ENCODE measurements at places on chromosomes 16 and 17.

- DNase-seq = no peak
Measured at GRCh38 chr17:38326996-38327792, 16.6 kb downstream of the GPR179 start.

- no peak for DNase-seq
Measured at GRCh38 chr16:14491861-14492529, 138.1 kb downstream of the PARN start.

- DNase-seq = peak; percentile 87
Measured at GRCh38 chr16:1871974-1872635, at the start of gene MEIOB. MEIOB (minus strand) TSS chr16:1872164; CDS start chr16:1868175, 3,989 bp downstream.

GRCh38 chr17:49508061-49508865 lies 13.2 kb downstream of the NGFR start:
- DNase-seq = peak; percentile 72

DNA sequence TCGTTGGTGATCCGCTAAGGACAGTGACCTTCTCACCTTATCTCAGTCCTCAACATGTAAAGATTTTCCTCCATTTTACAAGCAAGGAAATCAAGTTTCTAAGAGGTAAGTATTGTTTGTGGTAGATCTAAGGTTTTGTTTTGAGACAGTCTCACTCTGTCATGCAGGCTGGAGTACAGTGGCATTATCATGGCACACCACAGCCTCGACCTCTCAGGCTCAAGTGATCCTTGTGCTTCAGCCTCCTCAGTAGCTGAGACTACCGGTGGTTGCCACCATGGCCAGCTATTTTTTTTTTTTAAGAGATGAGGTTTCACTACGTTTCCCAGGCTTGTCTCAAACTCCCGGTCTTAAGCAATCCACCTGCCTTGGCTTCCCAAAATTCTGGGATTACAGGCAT lies 34.9 kb downstream of the PRKCA start:
- DNase-seq = no peak

DNA sequence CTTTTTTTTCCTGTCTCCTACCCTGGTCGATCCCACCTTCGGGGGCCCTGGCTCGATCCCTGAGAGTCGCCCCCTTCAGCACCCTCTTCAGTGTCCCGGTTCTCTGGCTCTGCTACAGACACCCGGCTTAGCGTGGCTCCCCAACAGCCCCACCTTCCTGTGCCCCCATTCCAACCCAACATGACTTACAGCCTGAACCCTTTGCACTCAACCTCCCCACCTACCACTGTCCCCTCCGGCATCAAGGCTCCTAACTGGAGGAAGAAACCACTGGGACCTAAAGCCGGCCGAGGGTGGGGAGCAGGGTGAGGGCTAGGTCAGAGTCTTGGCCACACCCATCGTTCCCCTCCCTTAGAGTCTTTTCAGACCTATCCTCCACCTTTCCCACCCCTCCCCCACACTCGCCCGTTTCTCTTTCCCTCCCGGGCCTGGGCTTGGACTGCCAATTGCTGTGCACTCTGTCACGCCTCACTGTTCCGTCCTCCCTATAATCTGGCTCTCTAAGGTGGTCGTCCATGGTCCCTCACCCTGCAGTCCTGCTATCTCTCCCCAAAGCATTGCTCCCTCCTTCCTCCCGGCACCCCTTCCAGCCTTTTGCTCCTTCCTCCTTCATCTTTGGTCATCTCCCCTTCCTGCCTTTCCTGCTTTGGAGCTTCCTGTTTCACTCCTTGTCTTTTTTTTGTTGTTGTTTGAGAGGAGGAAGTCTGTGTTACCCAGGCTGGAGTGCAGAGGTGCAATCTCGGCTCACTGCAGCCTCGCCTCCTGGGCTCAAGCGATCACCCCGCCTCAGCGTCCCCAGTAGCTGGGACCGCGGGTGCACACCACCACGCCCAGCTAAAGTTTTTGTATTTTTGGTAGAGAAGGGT lies 890 bp upstream of the CLDN7 start:
- DNase-seq = peak; percentile 55

DNA sequence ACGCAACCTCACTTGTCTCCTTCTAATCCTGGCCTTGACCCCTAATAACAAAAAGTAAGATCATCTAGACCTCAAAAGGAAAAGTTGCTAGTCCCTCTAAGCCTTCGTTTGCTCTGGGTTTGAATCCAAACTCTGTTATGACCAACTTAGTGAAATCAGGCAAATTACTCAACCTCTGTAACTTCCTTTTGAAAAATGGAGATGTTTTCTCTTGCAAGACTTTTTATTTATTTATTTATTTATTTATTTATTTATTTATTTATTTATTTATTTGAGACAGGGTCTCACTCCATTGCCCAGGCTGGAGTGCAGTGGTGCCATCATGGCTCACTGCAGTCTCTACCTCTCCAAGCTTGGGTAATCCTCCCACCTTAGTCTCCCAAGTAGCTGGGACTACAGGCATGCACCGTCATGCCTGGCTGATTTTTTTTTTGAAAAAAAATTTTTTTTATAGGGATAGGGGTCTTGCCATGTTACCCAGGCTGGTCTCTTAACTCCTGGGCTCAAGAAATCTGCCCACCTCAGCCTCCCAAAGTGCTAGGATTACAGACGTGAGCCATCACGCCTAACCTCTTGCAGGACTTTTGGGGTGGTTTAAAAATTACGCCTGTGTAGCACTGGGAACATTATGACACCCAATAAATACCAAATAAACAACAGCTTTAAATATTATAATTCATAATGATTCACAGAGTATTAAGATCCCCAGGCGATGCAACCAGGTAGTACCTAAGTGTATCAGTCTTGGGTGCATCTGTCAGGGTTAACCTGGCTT lies 63.4 kb downstream of the PITPNC1 start:
- no peak for DNase-seq

GRCh38 chr16:72428681-72429376 lies 256.9 kb upstream of the PMFBP1 start:
- DNase-seq = no peak

DNA sequence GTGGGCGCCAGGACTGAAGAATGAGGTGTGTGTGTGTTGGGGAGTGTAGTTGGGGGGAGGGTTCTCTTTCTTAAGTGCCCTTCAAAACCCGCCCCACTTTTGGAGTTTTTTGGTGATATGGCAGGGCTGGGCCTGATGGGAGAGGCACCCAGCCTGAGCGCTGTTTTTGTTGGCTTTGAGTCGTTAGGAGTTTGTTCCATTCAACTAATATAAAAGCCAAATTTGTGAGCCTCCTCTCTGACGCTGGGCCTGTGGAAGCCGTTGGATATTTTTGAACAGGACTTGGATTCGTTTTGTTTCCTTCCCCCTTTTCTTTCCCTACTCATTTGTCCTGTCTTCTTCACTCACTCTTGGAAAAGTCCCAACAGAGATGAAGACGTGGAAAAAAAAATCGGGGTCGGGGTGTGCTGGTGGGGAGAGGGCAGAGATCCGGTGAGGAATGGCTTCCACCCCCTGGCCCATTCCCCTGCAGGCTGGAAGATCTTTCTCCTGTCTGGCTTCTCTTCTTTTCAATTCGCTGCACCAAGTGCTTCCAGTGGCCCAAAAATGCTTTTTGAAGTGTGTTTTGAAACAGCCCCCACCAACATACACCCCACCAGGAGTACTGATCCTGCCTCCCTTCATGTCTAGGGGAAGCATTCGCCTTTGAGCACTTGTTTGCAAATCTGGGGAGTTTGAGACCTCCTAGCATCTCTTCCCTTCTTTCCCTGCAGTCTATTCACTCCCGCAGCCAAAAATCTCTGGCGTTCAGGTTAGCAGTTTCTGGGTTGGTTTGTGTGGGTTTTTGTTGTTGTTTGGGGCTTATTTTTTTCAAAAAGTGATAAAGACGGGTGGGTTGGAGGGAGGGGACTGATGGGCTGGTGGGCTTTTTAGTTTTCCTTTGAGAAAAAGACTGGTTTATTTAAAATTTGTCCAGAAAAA lies 2.6 kb downstream of the FZD2 start:
- no peak for DNase-seq

GRCh38 chr16:12907670-12908233 lies 6.4 kb downstream of the SHISA9 start:
- peak; percentile 58 for DNase-seq

- DNase-seq = peak; percentile 76
Measured at GRCh38 chr17:77109764-77110359, 30.9 kb upstream of the SEC14L1 start.

- DNase-seq = no peak
Measured at GRCh38 chr17:5948811-5949210, 121.4 kb upstream of the WSCD1 start.

DNA sequence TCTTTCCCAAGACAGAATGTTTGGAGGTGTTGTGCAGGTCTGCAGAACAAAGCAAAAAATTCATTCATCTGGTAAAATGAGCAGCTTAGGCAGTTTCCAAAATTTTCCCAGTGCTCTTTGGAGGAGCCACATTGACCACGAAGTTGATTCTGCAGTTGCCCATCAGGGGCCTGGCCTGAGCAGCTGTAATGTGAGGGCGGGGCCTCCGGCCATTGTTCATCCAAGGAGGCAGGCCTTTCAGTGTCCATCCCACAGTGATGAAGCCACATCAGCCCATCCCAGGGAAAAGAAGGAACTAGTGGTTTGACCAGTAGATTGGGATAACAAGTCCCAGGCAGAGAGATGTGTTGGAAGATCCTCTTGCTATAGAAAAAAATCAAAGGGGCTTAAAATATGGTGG lies 10.1 kb downstream of the UBFD1 start:
- DNase-seq = no peak

All from neural progenitor cell (in vitro differentiated cells).